ENCODE measurements at places on chromosomes 7 and 10.

- H3K27me3 ChIP-seq, result peaks cover 7% of the 10 kb centered on the region
- H3K4me3 ChIP-seq, result no peak overlapping the region
- DNase-seq, result no peak
- no peaks in the 10 kb centered on the region for H3K4me1 ChIP-seq
- H3K27ac ChIP-seq, result no peak overlapping the region
Measured at GRCh38 chr10:84581976-84582375, 253.6 kb downstream of the CCSER2 start.

DNA sequence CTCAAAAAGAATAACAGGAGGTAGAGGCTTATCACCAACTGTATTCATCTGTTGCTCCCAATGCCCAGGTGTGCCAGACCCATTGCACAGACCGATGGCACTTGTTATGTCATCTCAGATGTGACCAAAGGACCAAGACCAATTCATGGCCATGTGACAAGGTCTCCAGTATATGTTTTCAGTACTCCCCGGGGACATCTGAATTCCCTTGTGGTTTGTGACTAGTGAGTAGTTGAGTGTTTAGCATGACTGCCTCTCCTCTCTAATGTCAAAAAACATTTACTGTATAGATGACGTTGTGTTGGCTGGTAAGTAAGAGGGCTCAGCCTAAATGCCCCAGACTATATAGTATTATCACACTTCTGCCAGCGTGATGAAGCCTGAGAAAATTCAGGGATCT lies 202.1 kb upstream of the SMIM30 start:
- no peak for DNase-seq
- H3K4me1 ChIP-seq, result no peaks in the 10 kb centered on the region
- no peaks in the 10 kb centered on the region for H3K36me3 ChIP-seq

- no peak for DNase-seq
- no peaks in the 10 kb centered on the region for H3K4me1 ChIP-seq
- no peak overlapping the region for H3K4me3 ChIP-seq
- peaks cover 24% of the 10 kb centered on the region for H3K27me3 ChIP-seq
- no peak overlapping the region for H3K27ac ChIP-seq
- no peaks in the 10 kb centered on the region for H3K36me3 ChIP-seq
Measured at GRCh38 chr10:93757136-93757535, 600 bp upstream of the LGI1 start.

GRCh38 chr10:36388166-36388565 lies 737.2 kb upstream of the ANKRD30A start:
- H3K27me3 ChIP-seq, result no peaks in the 10 kb centered on the region
- H3K4me1 ChIP-seq, result no peaks in the 10 kb centered on the region
- no peak for DNase-seq
- H3K36me3 ChIP-seq, result no peaks in the 10 kb centered on the region
- no peak overlapping the region for H3K27ac ChIP-seq

DNA sequence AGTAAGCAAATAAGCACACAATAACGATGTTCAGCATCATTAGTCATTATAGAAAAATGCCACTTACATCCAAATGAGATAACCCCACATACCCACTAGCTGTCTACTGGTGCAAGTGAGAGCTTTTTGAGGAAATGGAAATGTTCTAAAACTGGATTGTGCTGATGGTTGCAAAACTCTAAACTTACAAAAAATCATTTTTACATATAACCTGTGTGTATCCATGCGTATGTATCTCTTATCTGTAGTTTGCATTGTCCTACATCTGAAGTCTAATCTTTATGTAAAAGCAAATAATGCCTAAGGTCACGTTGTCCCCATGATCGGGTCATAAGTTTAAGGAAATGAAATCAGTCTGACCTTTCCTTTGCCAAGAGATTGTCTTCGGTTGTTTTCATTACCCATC lies 81.6 kb upstream of the DNAJB6 start:
- H3K4me1 ChIP-seq, result no peaks in the 10 kb centered on the region
- H3K27me3 ChIP-seq, result no peaks in the 10 kb centered on the region
- no peak overlapping the region for H3K4me3 ChIP-seq
- no peak for DNase-seq

Data from activated CD8-positive, alpha-beta T cell treated with anti-CD3 and anti-CD28 coated beads, Interleukin-2, amount 10 ng/mL, durations not matched to agents 7 days and 5 days (primary cell).